ENCODE measurements at places on chromosomes 4 and X.

DNA sequence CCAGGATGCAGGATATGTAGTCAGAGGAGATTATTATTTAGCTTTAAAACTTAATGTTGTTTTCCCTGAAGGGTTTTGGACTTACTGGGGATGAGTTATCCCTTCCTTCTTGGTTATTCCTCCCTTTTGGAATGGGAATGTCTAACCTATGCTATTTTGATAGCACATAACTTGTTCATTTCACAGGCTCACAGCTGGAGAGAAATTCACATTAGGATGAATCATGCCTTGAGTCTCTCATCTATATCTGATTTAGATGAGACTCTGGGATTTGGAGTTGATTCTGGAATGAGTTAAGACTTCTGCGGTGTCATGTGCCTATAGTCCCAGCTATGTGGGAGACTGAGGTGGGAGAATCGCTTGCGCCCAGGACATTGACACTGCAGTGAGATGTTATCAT, 81.1 kb downstream of the ATP11C start:
- no peak overlapping the region for H3K27ac ChIP-seq
- no peak overlapping the region for H3K4me3 ChIP-seq
- no peaks in the 10 kb centered on the region for H3K27me3 ChIP-seq
- no peak for DNase-seq
- no peaks in the 10 kb centered on the region for H3K4me1 ChIP-seq

GRCh38 chr4:56255820-56256219, 131.5 kb downstream of the AASDH start:
- no peak overlapping the region for H3K4me3 ChIP-seq
- no peaks in the 10 kb centered on the region for H3K36me3 ChIP-seq
- no peak for DNase-seq
- H3K27ac ChIP-seq = no peak overlapping the region
- peaks cover 28% of the 10 kb centered on the region for H3K27me3 ChIP-seq
- H3K4me1 ChIP-seq = peaks cover 10% of the 10 kb centered on the region

GRCh38 chr4:85826060-85826678, 351.2 kb downstream of the ARHGAP24 start:
- H3K4me3 ChIP-seq = no peak overlapping the region
- no peak overlapping the region for H3K27ac ChIP-seq
- H3K36me3 ChIP-seq = no peaks in the 10 kb centered on the region
- no peaks in the 10 kb centered on the region for H3K4me1 ChIP-seq
- no peak for DNase-seq
- H3K27me3 ChIP-seq = no peaks in the 10 kb centered on the region

- no peak overlapping the region for H3K4me3 ChIP-seq
- H3K36me3 ChIP-seq = no peaks in the 10 kb centered on the region
- H3K27ac ChIP-seq = no peak overlapping the region
- no peaks in the 10 kb centered on the region for H3K4me1 ChIP-seq
Observed at GRCh38 chr4:114494246-114494803, 104.3 kb upstream of the UGT8 start.

DNA sequence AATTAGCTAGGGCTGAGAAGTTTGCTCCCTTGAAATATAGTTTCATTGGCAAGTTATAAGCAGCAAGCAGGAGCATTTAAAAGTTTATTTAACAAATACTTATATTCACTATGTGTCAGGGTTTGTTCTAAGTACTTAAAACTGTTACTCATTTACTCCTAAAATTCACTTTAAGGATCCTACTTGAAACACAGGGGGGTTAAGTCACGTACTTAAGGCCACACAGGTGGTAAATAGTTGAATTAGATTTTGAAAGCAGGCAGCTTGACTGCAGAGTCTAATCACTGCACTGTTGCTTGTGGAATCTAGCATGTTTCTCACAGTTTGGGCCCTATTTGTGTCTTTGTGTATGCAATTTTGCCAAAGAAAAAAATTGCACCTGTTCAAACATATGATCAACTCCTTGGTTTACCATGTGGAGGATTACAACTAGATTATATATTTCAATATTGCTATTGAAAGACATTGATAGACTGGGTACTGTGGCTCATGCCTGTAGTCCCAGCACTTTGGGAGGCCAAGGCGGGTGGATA, 7.6 kb downstream of the SGMS2 start:
- H3K27me3 ChIP-seq = peaks cover 16% of the 10 kb centered on the region
- no peaks in the 10 kb centered on the region for H3K4me1 ChIP-seq
- H3K4me3 ChIP-seq = no peak overlapping the region
- H3K36me3 ChIP-seq = no peaks in the 10 kb centered on the region
- H3K27ac ChIP-seq = no peak overlapping the region
- DNase-seq = no peak

- no peaks in the 10 kb centered on the region for H3K36me3 ChIP-seq
- no peak overlapping the region for H3K4me3 ChIP-seq
- no peaks in the 10 kb centered on the region for H3K27me3 ChIP-seq
- DNase-seq = no peak
- no peaks in the 10 kb centered on the region for H3K4me1 ChIP-seq
Observed at GRCh38 chr4:90982813-90983212, 855.6 kb downstream of the CCSER1 start.

Measured in activated CD4-positive, alpha-beta memory T cell treated with anti-CD3 and anti-CD28 coated beads for 36 hours (primary cell).